ENCODE measurements at places on chromosomes 12 and 14. TPM values are rescaled to one million over a fixed set of nuclear protein-coding genes. Genes with fewer than 3 reads are reported as not detected.

- no peak overlapping the region for H3K4me3 ChIP-seq
- H3K27ac ChIP-seq, result no peak overlapping the region
- no peaks in the 10 kb centered on the region for H3K36me3 ChIP-seq
- DNase-seq, result no peak
- no peaks in the 10 kb centered on the region for H3K27me3 ChIP-seq
Measured at GRCh38 chr14:50608302-50608851, 48.4 kb downstream of the ATL1 start.

HOXC10 gene
- not detected for total RNA-seq

DNA sequence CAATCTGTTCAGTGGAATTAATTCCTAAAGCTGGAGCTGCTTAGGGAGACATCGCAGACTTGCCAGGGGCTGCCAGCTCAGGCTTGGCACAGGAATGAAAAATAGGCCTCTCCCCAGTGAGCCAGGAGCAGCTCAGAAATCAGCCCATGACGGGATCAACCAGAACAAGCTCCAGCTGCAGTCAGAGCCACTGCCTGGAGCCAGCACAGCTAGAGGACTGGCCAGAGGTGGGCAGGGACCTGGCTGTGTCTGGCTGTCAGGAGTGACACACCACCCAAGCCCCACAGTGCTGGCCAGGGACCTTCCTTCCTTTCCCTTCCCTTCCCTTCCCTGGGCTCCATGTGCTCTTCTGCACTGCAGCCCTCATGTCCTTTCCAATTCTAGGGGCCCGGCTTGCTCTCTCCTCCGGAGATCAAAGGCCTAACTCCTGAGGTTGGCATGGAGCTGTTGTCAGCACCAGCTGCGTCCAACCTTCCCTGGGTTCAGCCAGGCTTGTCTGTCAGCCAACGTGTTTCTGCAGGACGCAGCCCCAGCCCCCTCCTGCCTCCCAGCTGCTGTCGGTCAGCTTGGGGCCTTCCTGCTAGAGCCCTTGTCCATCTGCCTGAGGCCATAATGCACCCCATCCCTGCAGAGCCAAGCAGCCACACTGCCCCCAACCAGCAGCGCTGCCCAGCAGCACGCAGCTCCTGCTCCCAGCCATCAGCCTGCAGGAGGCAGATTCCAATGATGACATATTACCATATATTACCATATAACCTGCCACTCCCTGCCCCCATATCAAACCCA, 149.3 kb downstream of the CALM1 start:
- no peaks in the 10 kb centered on the region for H3K27me3 ChIP-seq
- no peak overlapping the region for H3K4me3 ChIP-seq
- H3K4me1 ChIP-seq, result no peaks in the 10 kb centered on the region
- H3K27ac ChIP-seq, result no peak overlapping the region

PTPRO gene
- 7.8 TPM for total RNA-seq

DNA sequence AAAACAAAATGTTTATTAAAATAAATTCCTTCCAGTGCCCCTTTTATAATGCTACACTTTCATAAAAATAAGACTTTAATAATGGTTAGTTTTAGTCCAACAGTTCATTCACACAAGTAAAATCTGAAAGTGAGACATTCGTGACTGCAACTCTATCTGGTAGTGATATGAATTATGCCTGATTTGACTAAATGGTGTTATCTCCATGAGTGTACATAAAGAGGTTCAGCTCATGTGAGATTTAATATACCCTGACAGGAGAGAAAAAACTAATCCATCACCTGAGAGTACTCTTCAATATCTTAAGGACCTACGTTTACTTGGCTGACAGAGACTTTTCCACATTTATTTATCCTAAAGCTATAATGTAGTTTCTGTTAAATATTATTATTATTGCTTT, 34.0 kb downstream of the ERO1A start:
- H3K4me3 ChIP-seq, result no peak overlapping the region
- H3K27me3 ChIP-seq, result no peaks in the 10 kb centered on the region
- H3K4me1 ChIP-seq, result no peaks in the 10 kb centered on the region
- no peak overlapping the region for H3K27ac ChIP-seq
- peaks cover 5% of the 10 kb centered on the region for H3K36me3 ChIP-seq

EEF1AKMT3 gene
- 4.3 TPM for total RNA-seq

PTGDR gene
- 10.7 TPM for total RNA-seq

RAPGEF3 gene
- 56.6 TPM for total RNA-seq

DNA sequence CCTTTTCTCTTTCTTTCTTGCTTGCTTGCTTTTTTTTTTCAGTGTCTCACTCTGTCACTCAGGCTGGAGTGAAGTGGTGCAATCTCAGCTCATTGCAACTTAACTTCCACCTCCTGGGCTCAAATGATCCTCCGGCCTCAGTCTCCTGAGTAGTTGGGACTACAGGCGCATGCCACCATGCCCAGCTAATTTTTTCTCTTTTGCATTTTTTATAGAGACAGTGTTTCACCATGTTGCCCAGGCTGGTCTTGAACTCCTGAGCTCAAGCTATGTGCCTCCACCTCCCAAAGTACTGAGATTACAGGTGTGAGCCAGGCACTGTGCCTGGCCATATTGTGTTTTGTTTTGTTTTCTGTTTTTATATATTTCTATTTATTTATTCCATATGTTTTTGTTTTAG, 461.0 kb downstream of the ADAMTS20 start:
- H3K27ac ChIP-seq, result no peak overlapping the region
- no peaks in the 10 kb centered on the region for H3K4me1 ChIP-seq
- H3K36me3 ChIP-seq, result no peaks in the 10 kb centered on the region
- no peak overlapping the region for H3K4me3 ChIP-seq

- H3K4me3 ChIP-seq, result no peak overlapping the region
- no peaks in the 10 kb centered on the region for H3K4me1 ChIP-seq
- H3K27ac ChIP-seq, result no peak overlapping the region
- no peaks in the 10 kb centered on the region for H3K36me3 ChIP-seq
Measured at GRCh38 chr14:25628390-25628789, 578.4 kb upstream of the STXBP6 start.

- peak; percentile 83 for DNase-seq
- H3K4me1 ChIP-seq, result peaks cover 6% of the 10 kb centered on the region
- peak overlapping the region; percentile 44 for H3K27ac ChIP-seq
- H3K27me3 ChIP-seq, result no peaks in the 10 kb centered on the region
Measured at GRCh38 chr12:55681142-55682077, 26.3 kb downstream of the ITGA7 start.

SERPINA1 gene
- 241 TPM for total RNA-seq

ASB2 gene
- 18.0 TPM for total RNA-seq

DNA sequence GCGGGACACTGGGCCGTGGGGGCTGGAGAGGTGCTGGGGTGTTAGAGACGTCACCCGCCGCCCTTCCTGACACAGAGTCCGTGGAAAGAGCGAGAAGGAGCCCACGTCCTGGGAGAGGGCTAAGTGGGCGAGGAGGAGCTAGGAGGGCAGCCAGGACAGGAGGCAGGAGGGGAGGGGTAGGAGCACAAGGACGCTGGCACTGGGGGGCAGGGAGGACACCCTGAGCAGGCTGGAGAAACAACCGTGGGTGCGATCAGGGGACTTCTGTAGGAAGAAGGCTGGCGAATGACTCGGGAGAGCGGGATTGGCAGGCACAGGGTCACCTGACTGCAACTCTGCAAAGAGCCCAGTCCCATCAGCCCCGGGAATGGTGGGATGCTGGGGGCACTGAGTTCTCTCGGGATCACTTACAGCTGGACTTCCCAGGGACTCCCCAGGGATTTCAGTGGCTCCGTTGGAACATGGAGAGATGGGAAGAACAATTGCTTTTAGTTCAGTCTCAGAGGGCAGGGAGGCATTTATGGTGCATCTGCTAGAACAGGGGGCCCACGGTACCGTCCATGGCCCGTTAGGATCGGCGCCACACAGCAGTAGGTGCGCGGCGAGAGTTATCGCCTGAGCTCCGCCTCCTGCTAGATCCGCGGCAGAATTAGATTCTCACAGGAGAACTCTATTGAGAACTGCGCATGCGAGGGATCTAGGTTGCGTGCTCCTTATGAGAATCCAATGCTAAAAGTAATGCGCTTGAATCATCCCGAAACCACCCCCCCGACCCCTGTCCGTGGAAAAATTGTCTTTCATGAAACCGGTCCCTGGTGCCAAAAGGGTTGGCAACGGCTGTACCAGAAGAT, 24.3 kb downstream of the UBR7 start:
- no peak overlapping the region for H3K27ac ChIP-seq
- no peaks in the 10 kb centered on the region for H3K4me1 ChIP-seq
- no peak for DNase-seq

DNA sequence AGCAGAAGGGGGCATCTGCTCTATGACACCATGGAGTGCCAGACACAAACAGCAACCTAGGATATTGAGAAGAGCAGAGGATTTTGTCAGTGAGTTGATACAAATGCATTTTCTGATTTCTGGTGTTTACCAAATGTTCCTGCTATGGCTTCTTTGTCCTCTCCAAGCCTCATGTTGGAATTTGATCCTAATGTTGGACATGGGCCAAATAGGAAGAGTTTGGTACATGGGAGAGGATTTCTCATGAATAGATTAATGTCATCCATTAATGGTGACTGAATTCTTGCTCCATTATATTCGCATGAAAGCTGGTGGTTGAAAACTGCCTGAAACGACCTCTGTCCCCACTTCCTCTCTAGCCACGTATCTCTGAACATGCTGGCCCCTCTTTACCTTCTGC, 1002.2 kb upstream of the FLRT2 start:
- H3K27ac ChIP-seq, result no peak overlapping the region
- no peak overlapping the region for H3K4me3 ChIP-seq
- DNase-seq, result no peak
- no peaks in the 10 kb centered on the region for H3K36me3 ChIP-seq
- no peaks in the 10 kb centered on the region for H3K27me3 ChIP-seq

DNA sequence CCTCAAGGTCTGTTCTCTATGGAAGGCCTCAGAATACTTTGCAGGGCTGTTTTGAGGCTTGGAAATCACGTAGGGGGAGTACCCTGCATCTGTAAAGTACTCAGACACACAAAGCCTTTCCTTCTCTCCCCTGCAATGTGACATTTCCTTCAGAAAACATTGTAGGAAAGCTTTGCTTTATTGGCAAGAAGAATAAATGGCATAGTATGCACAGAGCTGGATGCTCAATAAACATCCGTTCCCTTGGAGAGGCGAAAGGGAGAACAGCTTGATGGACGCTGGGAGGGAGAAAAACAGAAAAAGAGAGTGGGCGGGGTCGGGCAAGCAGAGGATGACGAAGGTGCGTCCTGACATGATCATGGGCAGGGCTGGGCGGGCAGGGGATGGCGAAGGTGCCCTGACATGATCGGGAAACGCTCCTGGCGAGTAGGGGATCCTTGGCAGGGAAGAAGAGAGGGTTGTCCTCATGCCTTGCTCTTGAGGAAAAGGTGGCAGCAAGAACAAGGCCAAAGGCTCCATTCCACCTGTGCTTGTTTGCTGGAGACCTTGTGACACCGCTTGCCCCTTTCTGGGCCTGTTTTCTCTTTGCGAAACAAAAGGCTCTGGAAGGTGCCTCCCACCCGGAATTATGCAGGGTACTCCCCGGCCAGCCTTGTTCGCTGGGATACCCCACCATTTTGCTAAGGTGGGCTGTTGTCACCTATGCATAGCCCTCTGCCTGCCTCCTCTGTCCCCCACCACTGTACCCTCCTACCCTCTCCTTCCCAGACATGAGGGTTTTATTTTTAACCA, 21.1 kb downstream of the IRF2BPL start:
- H3K4me3 ChIP-seq, result no peak overlapping the region
- H3K27me3 ChIP-seq, result no peaks in the 10 kb centered on the region
- DNase-seq, result no peak
- H3K27ac ChIP-seq, result no peak overlapping the region
- no peaks in the 10 kb centered on the region for H3K4me1 ChIP-seq
- no peaks in the 10 kb centered on the region for H3K36me3 ChIP-seq

GRCh38 chr12:124236625-124237031, 58.3 kb upstream of the RFLNA start:
- H3K4me3 ChIP-seq, result no peak overlapping the region
- H3K36me3 ChIP-seq, result no peaks in the 10 kb centered on the region
- no peak for DNase-seq
- H3K27me3 ChIP-seq, result no peaks in the 10 kb centered on the region
